ENCODE measurements at places on chromosomes 12 and 14.

GRCh38 chr12:68416826-68417225, 84.7 kb upstream of the MDM1 start:
- no peak for DNase-seq

GRCh38 chr14:59208954-59209353, 20.5 kb downstream of the DAAM1 start:
- DNase-seq = peak; percentile 32

- DNase-seq = no peak
Observed at GRCh38 chr12:111450676-111451075, 45.0 kb downstream of the SH2B3 start.

- no peak for DNase-seq
Observed at GRCh38 chr12:6146509-6146908, 22.0 kb upstream of the VWF start.

GRCh38 chr12:125121106-125121505, 55.9 kb downstream of the AACS start:
- DNase-seq = no peak

Measured in G401 (cell line).